ENCODE measurements at places on chromosomes 6 and 20.

DNA sequence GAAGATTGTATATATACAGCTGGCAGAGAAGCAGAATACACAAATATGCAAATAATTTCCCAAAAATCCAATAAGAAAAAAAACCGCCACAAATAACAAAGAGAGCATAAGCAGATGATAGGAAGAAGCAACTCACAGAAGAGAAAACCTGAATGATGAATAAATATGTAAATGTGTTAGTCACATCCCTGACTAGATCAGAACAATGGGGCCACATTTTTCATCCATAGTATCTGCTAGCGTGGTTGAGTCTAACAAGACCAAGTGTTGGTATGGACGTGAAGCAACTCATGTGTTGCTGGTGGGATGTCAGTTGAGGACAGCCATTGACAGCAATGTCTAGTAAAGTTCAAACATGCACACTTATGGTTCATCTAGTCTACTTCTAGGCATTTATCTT lies 3.9 kb upstream of the SLC22A3 start:
- DNase-seq = no peak

DNA sequence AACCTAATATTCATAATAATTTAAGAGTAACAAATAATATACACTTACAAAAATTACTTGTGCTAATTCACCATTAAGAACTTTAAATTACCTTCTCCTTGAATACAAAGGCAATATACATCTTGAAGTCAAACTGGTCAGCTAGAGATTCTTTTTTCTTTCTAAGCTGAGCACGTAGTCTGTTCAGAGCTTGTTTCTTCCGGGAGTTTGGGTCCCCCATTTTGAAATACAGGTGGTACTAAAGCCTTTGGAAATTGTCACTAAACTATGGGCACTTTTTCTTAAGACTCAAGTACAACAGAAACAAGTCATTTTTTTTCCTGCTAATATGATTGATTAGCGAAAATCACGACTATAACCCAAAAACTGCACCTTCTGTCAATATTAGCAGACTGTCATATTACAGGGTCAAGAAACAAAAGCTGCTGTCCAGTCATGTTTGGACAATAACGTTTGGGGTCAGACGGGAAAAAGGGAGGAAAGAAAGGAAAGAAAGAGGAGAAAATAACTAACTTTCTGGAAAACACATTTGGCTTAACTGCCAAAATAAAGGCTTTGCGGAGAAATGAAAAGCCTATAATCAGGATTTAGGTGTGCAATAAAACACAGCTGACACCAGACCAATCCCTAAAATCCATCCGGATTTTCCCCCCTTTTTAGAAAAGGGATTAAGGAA lies 367 bp downstream of the C6orf62 start:
- no peak for DNase-seq

- DNase-seq = no peak
Observed at GRCh38 chr20:24742436-24742835, 206.6 kb upstream of the CST7 start.

DNA sequence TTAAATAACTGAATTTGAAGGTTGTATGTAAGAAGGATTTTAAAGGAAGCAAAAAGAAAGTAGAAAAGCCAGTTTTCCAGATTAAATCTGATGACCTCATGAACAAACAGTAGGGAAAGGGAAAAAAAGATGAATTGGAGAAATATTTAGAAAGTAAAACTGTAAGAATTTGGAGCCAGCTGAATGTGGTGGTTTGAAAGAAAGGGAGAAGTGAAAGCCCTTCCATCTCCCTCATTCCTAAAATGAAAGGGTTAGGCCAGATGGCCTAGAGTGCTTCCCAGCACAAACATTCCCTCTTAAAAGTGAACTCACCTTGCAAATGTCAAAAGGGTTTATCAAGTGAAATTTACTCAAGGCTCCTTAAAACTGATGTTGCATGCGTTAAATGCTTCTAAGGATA lies 139.3 kb upstream of the COL21A1 start:
- DNase-seq = no peak

- no peak for DNase-seq
Observed at GRCh38 chr6:133241086-133241900, at the start of gene EYA4. Gene EYA4, plus strand, starts transcription at chr6:133241357. Its CDS starts 33,424 bp downstream, at chr6:133274781.

GRCh38 chr6:91132461-91132860 lies 545.6 kb upstream of the MAP3K7 start:
- no peak for DNase-seq

DNA sequence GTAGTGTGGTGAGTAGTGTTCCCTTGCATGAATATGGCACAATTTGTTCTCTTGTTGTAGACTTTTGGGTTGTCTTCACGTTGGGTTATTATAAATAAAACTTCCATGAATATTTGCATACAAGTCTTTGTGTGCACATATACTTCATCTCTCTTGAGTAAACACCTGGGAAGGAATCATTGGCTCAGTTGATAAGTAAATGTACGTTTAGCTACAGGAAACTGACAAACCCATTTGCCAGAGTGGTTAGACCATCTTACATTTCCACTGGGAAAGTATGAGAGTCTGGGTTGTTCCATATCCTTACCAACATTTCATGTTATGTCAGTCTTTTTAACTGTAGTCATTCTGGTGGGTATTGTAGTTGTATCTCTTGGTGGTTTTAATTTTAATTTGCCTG lies 119.2 kb downstream of the SLX4IP start:
- no peak for DNase-seq

DNA sequence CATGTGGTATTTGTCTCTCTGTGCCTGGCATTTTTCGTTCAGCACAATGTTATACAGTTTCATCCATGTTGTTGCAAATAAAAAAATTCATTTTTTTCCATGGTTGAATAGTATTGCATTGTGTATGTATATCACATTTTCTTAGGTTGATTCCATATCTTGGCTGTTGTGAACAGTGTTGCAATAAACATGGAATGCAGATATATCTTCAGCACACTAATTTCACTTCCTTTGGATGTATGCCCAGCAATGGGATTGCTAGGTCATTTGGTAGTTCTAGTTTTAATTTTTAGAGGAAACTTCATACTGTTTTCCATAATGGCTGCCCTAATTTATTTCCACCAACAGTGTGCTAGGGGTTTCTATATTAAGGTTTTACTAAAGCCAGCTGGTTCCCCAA lies 52.6 kb downstream of the GFRAL start:
- no peak for DNase-seq

DNA sequence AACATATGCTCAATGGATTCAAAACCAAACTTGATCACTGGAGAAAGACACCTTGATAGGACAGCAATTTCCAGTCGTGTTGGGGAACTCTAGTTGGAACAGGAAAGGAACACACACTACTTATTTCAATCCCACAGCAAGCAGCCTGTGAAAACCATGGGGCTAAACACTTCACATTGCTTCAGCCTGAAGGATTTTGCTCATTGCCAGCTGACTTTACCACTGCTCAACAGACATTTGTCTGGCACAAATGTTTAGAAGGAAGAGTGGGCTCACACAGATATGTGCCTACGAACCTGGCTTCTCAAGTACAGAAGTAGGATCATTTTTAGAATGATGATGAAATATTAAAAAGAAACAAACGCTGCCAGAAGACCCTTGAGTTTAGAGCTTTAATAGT lies 598.1 kb downstream of the PHF3 start:
- no peak for DNase-seq

GRCh38 chr20:19757487-19758132 lies 448 bp upstream of the RIN2 start:
- DNase-seq = no peak

DNA sequence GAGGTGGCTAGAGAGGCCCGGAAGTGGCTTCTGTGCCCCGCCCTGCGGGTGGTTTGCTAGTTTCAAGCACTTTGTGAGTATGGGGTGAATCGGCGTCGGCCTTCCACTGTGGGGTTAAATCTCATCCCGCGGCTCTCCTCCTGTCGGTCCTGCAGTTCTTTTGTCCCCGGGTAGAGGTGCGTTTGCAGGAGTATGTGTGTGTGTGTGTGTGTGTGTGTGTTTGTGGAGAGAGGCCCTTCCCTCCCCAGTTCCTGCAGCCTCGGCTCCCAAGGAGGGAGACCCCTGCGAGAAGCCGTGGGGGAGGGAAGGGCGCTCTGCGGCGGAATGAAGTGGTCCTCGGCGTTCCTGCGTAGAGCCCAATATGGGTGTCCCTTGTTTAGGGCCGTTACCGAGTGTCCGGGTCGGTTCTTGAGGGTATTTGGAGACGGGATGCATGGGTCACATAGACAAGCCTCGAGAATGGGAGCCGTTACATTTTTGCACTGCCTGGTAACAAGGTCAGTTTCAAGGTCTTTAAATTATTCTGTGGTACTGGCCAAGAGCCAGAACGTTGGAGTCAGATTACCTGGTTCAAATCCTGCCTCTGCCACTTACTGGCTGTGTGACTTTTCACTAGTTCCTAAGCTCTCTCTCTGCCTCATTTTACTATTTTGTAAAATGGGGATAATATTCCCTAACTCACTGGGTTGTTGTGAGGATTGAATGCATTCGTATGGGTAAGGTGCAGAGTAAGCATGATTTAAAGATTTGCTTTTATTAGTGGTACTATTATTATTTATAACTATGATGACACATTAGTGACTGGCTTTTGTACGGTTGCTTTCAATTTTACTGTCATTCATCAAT lies at the start of gene ZKSCAN3:
ZKSCAN3 (plus strand) TSS at position 56 of the 846 bp plus-strand sequence. CDS start 9,640 bp downstream, outside the sequence.
- DNase-seq = peak; percentile 63

All from T-helper 9 cell (primary cell).